ENCODE measurements at places on chromosomes 5 and 9. TPM values are rescaled to one million over a fixed set of nuclear protein-coding genes. Genes with fewer than 3 reads are reported as not detected.

DNA sequence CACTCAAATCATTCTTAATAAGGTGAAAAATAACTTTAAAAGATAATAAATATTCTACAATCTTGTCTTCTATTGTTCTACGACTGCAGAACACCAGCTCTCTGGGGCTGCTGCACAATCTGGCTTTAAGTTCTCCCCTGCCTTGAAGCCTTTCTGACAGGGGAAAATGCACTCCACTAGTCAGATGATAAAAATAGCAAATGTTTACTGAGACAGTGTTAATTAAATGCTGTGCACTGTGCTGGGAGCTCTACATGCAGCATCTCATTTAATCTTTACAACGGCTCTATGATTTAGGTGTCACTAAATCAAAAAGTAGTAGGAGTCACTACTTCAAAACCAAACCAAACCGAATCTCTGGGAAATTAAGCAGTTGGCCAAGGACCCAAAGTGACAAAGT is 132.7 kb downstream of the SLIT3 start:
- no peaks in the 10 kb centered on the region for H3K4me1 ChIP-seq
- no peaks in the 10 kb centered on the region for H3K27me3 ChIP-seq
- H3K4me3 ChIP-seq: no peak overlapping the region
- no peaks in the 10 kb centered on the region for H3K36me3 ChIP-seq

DNA sequence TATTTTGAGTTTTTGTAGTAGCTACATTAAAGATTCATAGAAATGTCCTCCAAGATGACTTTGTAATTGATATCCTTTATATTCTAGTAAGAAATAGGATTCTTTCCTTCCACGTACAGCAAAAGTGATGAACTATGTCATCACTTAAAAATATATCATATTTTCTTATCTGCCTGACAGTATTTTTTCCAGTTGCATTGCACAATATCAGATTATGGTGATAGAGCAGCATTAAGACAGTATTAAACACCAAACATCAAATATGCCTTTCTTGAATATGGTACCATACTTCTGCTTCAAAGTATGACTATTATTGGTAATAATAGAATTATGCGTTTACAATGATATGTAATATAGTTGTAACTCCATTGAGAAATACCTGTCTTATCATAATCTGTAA is 919.8 kb upstream of the EDIL3 start:
- H3K4me3 ChIP-seq: no peak overlapping the region
- no peaks in the 10 kb centered on the region for H3K4me1 ChIP-seq
- no peak overlapping the region for H3K27ac ChIP-seq

- no peaks in the 10 kb centered on the region for H3K27me3 ChIP-seq
- no peaks in the 10 kb centered on the region for H3K36me3 ChIP-seq
- peak overlapping the region; percentile 1 for H3K27ac ChIP-seq
- DNase-seq: no peak
- no peak overlapping the region for H3K4me3 ChIP-seq
Measured at GRCh38 chr9:98917746-98918487, 25.8 kb upstream of the COL15A1 start.

GRCh38 chr9:119221276-119221675 is 148.0 kb downstream of the BRINP1 start:
- no peak for DNase-seq
- H3K27me3 ChIP-seq: no peaks in the 10 kb centered on the region
- H3K4me1 ChIP-seq: no peaks in the 10 kb centered on the region
- no peak overlapping the region for H3K27ac ChIP-seq
- H3K36me3 ChIP-seq: no peaks in the 10 kb centered on the region
- H3K4me3 ChIP-seq: no peak overlapping the region

GRCh38 chr5:83726912-83727311 is 6.3 kb upstream of the HAPLN1 start:
- peaks cover 8% of the 10 kb centered on the region for H3K27me3 ChIP-seq
- no peak overlapping the region for H3K4me3 ChIP-seq
- H3K27ac ChIP-seq: no peak overlapping the region
- no peak for DNase-seq
- H3K4me1 ChIP-seq: peaks cover 7% of the 10 kb centered on the region
- no peaks in the 10 kb centered on the region for H3K36me3 ChIP-seq

DNA sequence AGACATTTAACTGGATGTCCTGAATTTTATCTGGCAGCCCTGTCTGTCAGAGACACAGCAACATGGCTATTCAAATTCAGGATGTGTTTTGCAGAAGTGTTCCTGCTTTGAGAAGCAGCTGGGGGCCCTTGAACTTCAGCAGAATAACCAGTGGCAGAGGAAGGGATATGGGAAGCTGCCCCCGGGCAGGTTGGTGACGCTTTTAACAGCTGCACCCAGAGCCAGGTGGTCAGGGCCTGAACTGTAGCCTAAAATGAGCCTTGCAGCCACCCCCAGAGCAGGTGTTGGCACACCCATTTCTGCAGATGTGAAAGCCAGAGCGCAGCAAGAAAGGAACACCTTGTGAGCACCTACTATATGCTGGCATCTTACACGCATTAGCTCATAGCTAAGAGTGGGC is 128.7 kb upstream of the BOD1 start:
- H3K36me3 ChIP-seq: no peaks in the 10 kb centered on the region
- H3K4me1 ChIP-seq: no peaks in the 10 kb centered on the region
- H3K4me3 ChIP-seq: no peak overlapping the region

- H3K27me3 ChIP-seq: no peaks in the 10 kb centered on the region
- H3K27ac ChIP-seq: no peak overlapping the region
- H3K36me3 ChIP-seq: no peaks in the 10 kb centered on the region
- no peak for DNase-seq
- no peak overlapping the region for H3K4me3 ChIP-seq
Measured at GRCh38 chr9:106954974-106955850, 92.2 kb downstream of the ZNF462 start.

DNA sequence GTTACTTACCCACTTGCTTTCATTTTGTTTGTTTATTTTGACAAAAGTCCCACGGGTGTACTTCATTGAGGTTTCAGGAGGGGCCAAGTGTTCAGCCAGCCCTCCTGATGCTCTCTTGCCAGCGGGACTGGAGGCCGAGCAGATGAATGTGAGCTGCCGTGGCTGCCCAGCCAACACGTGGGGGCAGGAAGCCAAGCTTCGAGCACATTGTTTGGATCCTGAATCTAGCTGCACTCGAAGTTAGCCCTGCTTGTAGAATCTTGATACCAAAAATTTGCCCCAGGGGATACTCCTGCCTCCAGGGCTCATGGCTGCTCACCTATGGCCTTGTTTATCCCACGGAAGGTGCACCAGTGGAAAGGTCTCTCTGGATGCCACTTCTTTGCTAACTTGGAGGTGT is 49.3 kb downstream of the RASGEF1C start:
- no peak overlapping the region for H3K4me3 ChIP-seq
- no peaks in the 10 kb centered on the region for H3K4me1 ChIP-seq
- no peak for DNase-seq
- no peaks in the 10 kb centered on the region for H3K36me3 ChIP-seq
- no peak overlapping the region for H3K27ac ChIP-seq
- peaks cover 7% of the 10 kb centered on the region for H3K27me3 ChIP-seq

GRCh38 chr9:37436540-37436939 is 14.0 kb downstream of the GRHPR start:
- H3K27ac ChIP-seq: no peak overlapping the region
- H3K36me3 ChIP-seq: no peaks in the 10 kb centered on the region
- no peaks in the 10 kb centered on the region for H3K4me1 ChIP-seq
- DNase-seq: no peak

DNA sequence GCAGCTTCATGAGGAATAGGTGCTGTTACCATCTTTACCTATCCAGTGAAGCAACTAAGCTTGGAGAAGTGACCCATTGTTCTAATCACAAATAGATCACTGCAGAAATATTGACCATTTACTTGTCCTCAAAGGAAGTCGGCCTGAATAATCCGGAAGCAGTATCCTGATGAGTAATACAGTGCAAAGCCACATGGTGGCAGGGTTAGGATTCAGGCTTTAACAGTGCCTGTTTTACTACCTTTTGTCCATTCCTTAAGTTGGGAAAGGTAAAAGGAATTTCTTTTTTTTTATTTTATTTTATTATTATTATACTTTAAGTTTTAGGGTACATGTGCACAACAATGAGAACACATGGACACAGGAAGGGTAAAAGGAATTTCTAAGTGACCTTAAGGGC is 336.3 kb downstream of the KDM4C start:
- H3K27me3 ChIP-seq: no peaks in the 10 kb centered on the region
- no peaks in the 10 kb centered on the region for H3K36me3 ChIP-seq
- DNase-seq: no peak
- no peaks in the 10 kb centered on the region for H3K4me1 ChIP-seq
- no peak overlapping the region for H3K4me3 ChIP-seq
- no peak overlapping the region for H3K27ac ChIP-seq

GRCh38 chr5:171596391-171596878 is 177.0 kb downstream of the FGF18 start:
- no peak overlapping the region for H3K4me3 ChIP-seq
- no peak overlapping the region for H3K27ac ChIP-seq
- DNase-seq: no peak
- H3K4me1 ChIP-seq: no peaks in the 10 kb centered on the region
- no peaks in the 10 kb centered on the region for H3K36me3 ChIP-seq

- no peaks in the 10 kb centered on the region for H3K36me3 ChIP-seq
- H3K4me1 ChIP-seq: no peaks in the 10 kb centered on the region
- no peak for DNase-seq
- no peak overlapping the region for H3K4me3 ChIP-seq
Measured at GRCh38 chr5:151348789-151349188, 1.4 kb upstream of the SLC36A2 start.

DNA sequence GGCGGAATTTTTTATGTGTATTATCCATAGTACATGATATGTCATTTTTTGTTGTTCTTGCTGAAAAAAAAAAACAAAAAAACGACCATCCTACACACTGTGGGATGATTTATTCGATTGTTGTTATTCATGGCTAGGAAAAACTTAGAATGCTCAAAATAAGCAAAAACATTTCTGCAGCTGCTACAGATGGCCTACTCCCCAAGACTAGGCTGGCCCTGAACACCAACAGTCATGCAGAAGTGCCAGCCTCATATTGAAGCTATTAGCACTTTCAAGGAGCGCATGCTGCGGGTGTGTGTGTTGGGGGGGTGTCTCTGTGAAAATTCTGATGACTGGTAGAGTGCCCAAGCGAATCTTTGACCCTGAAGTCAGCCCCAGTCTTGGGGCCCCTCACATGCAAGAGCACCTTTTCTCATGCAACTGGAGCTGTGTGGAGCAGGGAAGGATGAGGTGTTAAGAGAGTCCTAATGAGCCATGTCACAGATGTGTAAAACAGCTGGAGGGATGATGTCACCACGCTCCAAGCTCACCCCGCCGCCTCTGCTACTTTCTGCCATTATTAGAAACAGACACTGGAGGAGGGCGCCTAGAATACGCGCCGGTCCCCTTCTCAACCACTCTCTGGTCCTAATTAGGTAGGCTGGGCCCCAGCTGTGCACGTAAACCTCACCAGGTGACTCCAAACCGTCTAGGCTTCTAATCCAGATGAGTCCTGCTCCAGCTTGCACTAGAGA is 61.0 kb upstream of the SMIM23 start:
- H3K27ac ChIP-seq: no peak overlapping the region
- no peaks in the 10 kb centered on the region for H3K27me3 ChIP-seq
- H3K36me3 ChIP-seq: no peaks in the 10 kb centered on the region
- no peaks in the 10 kb centered on the region for H3K4me1 ChIP-seq
- DNase-seq: no peak
- no peak overlapping the region for H3K4me3 ChIP-seq

GRCh38 chr5:40367255-40367654 is 312.5 kb upstream of the PTGER4 start:
- H3K27me3 ChIP-seq: no peaks in the 10 kb centered on the region
- H3K36me3 ChIP-seq: no peaks in the 10 kb centered on the region
- no peaks in the 10 kb centered on the region for H3K4me1 ChIP-seq
- no peak for DNase-seq

DNA sequence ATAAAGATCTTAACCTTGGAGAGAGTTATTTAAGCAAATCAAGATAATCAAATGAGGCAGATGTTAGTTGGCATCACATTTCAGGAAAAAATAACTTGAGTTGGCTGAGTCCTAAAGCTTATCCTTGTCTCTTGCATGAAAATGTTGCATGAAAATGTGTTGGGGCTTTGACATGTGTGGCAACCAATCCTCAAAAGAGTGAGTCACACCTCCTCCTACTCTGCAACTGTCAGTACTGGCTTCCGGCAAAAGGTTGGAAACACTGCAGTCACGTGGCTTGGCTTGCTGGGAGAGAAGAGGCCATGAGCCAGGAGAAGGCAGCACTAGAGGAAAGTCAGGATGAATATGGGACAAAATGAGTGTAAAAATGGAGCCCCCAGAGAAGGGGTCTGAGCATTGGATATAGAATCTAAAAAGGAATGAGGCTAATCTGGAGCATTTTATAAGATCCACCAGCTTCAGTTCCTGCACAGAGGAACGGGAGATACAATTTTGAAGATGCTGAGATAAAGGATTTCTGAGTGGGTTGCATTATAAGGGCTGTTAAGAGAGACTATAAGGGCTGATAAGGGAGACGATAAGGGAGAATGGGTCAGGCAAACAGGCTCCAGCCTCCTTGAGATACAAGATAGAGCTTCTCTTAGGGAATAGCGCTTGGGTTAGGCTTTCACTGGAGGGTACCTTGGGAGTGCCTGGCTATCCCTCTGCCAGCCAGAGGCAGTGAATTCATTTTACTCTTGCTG is 43.1 kb downstream of the SPATA31D1 start:
- DNase-seq: no peak
- no peaks in the 10 kb centered on the region for H3K4me1 ChIP-seq
- no peak overlapping the region for H3K4me3 ChIP-seq
- no peak overlapping the region for H3K27ac ChIP-seq

DNA sequence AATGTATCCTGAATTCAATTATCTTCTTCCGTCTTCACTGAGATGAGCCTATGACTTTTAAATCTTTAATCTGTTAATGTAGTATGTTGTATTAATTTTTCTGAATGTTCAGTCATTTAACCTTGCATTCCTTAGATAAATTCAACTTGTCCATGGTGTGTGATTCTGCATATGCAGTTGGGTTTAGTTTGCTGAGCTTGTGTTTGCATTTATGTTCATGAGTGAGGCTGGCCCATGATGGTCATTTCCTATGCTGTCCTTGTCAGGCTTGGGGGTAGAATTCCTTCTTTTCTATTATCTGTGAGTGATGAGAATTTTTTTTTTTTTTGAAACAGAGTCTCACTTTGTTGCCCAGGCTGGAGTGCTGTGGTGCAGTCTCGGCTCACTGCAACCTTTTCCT is 131.8 kb upstream of the COL5A1 start:
- no peaks in the 10 kb centered on the region for H3K4me1 ChIP-seq
- H3K36me3 ChIP-seq: no peaks in the 10 kb centered on the region
- no peak overlapping the region for H3K4me3 ChIP-seq

- DNase-seq: no peak
- no peak overlapping the region for H3K27ac ChIP-seq
- no peaks in the 10 kb centered on the region for H3K4me1 ChIP-seq
- no peak overlapping the region for H3K4me3 ChIP-seq
Measured at GRCh38 chr5:67404256-67405100, 207.9 kb upstream of the CD180 start.

GRCh38 chr5:148781766-148782165 is 44.6 kb upstream of the ADRB2 start:
- no peak overlapping the region for H3K4me3 ChIP-seq
- no peak for DNase-seq
- no peak overlapping the region for H3K27ac ChIP-seq
- no peaks in the 10 kb centered on the region for H3K27me3 ChIP-seq
- H3K36me3 ChIP-seq: no peaks in the 10 kb centered on the region

EMB gene
- 0.20 TPM for total RNA-seq

FRRS1L gene
- total RNA-seq: 0.96 TPM

ALDH7A1 gene
- total RNA-seq: 10.8 TPM

C9 gene
- not detected for total RNA-seq

FOXD4L5 gene
- not detected for total RNA-seq

GABRA6 gene
- not detected for total RNA-seq

C9orf153 gene
- total RNA-seq: not detected

C1QTNF3 gene
- total RNA-seq: 13.3 TPM

RGS7BP gene
- total RNA-seq: 1.9 TPM

TPRN gene
- total RNA-seq: 91.5 TPM

All from transverse colon (tissue), 4 donors.